SW 1271 (cell line): ENCODE measurements at places on chromosomes 1 and 21.

DNA sequence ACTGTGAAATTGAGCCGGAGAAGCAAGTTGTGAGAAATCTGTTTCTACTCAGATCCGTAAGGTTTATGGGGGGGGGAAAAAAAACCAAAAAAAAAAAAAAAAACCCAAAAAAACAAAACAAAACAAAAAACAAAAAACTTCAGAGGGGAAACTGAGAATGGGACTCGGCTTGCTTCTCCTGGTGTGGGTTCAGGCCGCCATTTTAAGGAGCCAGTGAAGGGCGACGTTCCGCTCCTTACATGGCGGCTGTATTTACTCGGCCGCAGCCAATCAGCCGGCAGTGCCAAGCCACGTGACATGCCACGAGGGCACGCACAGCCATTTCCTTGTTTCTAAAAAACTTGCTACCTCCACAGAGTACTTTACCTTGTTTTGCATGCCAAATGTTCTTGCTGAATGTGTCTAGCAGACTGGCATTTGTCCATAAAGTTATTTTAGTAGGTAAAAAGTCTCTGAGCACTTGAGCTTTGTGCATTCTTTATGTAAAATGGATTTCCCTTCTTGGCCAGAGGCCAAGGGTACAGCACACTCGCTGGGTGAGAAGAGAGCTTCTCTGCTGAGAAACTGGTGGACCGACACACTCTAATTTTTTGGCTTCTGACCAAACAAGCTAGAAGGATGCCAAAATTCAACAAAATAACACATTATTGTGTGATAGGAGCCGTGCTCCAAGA, 101.8 kb downstream of the NFIA start:
- DNase-seq: no peak

DNA sequence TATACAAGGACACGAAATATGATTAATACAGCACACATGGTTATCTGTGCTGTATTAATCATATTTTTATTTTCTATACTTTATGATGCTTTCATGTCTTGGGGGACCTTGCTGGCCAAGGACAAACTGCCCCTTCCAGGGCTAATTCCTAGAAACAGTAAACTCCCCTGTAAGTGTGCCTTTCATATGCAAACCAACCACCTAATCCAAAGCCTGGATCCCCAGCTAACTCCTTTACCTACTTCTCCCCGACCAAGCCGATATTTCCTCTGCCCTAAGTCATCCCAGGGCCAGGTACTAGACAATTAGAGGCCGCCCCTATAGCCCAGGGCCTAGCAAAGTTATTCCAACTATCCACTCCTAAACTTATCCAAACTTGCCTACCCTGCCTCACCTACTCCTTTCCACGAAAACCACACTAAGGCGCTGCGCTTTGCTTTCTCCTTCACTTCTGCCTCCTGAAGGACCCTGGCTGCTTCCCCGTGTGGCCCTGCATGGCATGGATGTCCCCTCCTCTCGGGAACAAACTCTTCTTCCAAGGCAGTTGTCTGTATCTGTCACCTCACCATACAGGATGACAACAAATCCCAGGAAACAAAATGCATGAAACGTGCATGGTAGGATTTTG, 10.2 kb downstream of the SH3BP5L start:
- no peak for DNase-seq

GRCh38 chr1:52402860-52403240, 1.4 kb downstream of the ORC1 start:
- no peak for DNase-seq

- no peak for DNase-seq
Observed at GRCh38 chr1:192914696-192915095, 105.9 kb downstream of the RGS2 start.

DNA sequence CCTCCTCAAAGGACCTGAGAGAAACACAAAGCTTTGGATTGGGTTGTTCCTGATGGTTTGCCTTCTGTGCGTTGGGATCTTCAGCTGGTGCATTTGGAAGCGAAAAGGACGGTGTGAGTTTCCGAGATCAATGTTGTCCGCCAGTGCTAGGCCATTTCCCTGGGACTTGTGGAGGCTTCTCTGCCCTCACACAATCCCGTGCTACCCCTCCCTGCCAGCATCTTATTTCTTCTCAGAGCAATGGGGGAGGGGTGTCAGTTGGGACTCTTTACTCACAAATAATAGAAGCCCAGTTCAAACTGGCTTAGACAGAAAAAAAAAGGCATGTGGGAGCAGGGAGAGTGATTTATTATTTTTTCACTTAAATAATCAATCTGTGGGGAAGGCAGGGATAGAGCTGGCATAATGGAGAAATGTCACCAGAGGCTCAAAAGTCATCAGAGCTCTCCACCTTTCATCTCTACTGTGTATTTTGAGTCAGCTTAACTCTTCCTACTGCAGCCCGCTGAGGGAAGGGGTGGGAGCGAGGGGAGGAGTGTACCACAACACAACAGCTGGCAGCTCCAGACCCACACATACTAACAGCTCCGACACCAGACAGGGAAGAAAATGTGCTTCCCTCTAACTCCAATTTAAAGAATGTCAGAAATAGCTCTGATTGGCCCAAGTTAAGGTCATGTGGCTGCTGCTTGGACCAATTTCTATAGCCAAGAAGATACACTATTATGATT, 22.4 kb downstream of the LY9 start:
- no peak for DNase-seq

DNA sequence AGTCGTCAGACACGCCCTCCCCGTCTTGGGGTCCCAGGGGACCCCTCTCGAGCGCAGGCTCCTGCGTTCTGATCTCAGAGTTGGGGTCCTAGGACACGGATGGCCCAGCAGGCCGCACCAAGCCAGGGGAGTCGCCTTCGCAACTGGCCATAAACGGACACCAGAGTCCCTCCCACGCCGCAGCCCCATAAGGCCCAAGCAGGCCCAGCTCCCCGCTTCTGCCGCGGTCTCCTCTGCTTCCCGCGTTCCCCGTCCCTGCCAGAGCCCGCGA, 633 bp downstream of the DMRTA2 start:
- DNase-seq: no peak

- no peak for DNase-seq
Observed at GRCh38 chr1:181674617-181675016, 191.3 kb downstream of the CACNA1E start.

- DNase-seq: peak; percentile 64
Observed at GRCh38 chr1:37999430-38000232, 5.7 kb downstream of the FHL3 start.

- DNase-seq: no peak
Observed at GRCh38 chr1:9093581-9093980, 24.1 kb upstream of the SLC2A5 start.

- DNase-seq: no peak
Observed at GRCh38 chr1:36748466-36748865, 265.8 kb upstream of the CSF3R start.

DNA sequence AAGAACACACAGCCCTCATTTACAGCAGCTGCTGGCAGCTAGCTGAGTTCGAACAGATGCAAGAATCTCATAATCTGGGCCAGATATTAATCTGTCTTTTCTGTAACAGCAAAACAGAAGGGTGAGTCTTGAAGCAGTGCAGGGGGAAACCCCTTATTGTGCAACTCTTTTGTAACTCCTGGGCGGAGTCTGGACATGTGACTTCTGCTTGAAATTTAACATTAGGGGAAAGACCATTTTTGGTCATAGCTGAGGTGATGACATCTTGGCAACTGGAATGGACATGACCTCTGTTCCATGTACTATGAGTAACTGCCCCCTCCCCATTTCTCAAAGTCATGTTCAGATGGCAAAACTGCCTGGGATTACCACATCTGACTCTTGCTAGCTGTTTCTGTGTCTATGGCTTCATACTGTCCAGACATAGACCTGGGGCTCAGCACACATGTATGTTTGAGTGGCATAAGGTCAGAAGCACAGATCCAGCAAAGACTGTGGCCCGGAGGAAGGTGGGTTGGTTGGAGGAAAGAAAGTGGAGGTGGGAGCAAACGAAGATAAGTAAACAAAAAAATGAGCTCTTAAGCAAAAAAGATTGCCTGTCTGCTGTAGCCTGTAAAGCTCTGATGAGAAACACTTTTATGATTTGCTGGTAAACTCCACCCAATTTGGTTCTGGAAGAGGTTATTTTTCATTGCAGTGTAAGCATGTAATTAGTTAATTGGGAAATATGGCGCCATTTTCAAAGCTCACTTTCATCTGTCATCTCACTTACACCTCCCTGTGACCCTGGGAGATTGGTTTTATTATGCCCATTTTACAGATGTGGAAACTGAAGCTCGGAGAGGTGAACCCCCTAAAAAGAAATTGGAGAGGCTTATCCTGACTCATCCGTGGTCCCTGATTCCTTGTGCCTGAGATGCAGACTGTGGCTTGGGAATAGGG, 26.1 kb downstream of the ETS2 start:
- DNase-seq: no peak

GRCh38 chr21:39105836-39106235, 77.4 kb downstream of the PSMG1 start:
- DNase-seq: no peak

- no peak for DNase-seq
Observed at GRCh38 chr1:223837206-223837605, 8.5 kb downstream of the TP53BP2 start.

- no peak for DNase-seq
Observed at GRCh38 chr1:201084295-201084694, 27.9 kb downstream of the CACNA1S start.

DNA sequence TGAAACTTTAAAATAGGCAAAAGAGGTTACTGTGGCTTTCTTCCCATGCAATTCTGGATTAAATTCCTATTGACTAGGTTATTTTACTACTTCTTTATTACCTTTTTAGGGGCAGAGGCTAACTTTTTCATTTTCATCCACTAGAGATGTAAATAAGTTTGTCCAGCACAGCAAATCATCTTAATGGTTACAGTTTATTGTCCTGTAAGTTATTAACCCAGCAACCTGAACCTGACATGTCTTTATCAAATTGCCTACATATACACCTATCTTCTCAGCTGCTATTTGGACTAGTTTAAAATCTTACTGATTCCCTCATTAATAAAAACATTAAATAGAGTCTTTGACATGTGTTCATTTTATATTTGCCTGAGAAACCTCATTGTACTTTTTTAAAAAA, 6.9 kb upstream of the SCYL3 start:
- DNase-seq: no peak

GRCh38 chr1:31624731-31625514, 7.4 kb downstream of the HCRTR1 start:
- no peak for DNase-seq

GRCh38 chr1:20248971-20249612, 41.6 kb upstream of the VWA5B1 start:
- DNase-seq: no peak

- DNase-seq: no peak
Observed at GRCh38 chr21:34592120-34592955, 22.6 kb downstream of the RCAN1 start.

- DNase-seq: no peak
Observed at GRCh38 chr1:5748286-5749225, 243.7 kb downstream of the NPHP4 start.

DNA sequence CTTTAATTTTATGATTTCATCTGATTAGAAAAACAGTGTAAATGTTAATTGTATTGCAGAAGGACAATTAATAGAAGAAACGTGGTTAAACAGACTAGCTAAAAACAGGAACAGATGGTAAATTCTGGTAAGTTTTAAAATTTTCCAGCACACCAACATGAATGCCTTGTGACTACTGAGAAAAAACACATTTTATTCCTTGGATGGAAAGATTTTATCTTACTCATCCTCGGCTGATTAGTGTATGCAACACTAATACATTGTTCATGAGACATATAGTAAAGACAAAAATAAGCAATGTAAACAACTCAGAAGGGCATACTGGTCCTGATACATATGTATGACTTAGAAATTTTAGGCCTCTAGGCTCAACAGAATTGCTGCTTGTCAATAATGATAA, 4.9 kb upstream of the AK5 start:
- DNase-seq: no peak

GRCh38 chr1:233094691-233095090, 144.3 kb downstream of the NTPCR start:
- DNase-seq: no peak

DNA sequence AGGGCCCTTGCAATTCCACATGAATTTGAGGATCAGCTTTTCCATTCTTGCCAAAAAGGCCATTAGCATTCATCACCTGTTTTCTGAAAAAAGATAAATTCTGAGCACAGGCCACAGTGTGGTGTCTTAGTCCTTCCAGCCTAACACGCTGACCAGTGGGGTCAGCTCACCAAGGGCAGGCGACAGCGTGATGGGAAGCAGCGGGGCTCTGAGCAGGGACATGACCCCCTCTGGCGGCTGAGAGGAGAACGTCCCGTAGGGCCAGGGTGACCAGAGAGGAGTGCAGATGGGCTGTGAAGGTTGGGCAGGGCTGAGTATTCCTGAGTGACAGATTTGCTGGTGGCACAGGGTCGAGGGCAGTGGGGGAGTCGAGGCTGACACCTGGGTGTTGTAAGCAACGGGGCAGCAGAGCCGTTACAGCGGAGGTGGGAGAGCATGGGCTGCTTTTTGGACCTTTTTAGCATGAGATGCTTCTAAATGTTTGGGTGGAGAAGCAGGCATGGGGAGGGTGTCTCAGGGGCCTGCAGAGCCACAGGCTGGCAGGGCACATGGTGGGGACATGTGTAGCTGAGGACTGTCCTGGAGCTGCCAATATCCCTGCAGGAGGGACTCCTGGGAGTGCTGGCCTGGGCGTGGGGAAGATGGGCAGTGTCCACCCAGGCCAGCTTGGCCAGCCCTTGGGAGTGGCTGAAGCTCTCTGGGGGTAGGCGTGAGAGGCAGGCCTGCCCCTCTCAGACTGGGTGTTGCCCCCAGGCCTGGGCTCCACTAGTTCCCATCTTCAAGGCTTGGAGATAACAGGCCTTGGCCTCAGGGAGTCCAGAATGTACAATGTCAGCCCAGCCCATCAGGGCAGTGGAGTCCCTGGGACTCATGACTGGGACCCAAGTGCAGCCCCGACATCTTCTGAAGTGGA, 8.6 kb upstream of the CALML6 start:
- DNase-seq: peak; percentile 86

GRCh38 chr1:240732390-240732789, 120.4 kb upstream of the GREM2 start:
- DNase-seq: no peak

DNA sequence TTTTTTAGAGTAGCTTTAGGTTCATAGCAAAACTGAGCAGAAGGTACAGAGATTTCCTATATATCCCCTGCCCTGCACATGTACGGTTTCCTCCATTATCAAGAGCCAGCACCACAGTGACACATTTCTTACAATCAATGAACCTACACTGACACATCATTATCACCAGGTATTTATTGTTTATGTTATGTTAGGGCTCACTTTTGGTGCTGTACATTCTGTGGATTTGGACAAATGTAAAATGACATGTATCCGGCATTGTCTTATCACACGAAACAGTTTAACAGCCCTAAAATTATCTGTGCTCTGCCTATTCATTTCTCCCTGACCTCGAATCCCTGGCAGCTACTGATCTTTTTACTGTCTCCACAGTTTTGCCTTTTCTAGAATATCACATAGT, 93.7 kb upstream of the DPH5 start:
- DNase-seq: no peak
